ENCODE measurements at places on chromosomes 6 and 20. TPM values are rescaled to one million over a fixed set of nuclear protein-coding genes. Genes with fewer than 3 reads are reported as not detected.

Gene SLC24A3
- total RNA-seq: 1.5 TPM

Gene FAM8A1
- 18.7 TPM for total RNA-seq

Gene RAD21L1
- not detected for total RNA-seq

Gene MOXD1
- 8.9 TPM for total RNA-seq

Gene SLC12A5
- total RNA-seq: 8.8 TPM

Gene SEMG1
- not detected for total RNA-seq

GRCh38 chr6:135525594-135525993 is 28.1 kb upstream of the AHI1 start:
- DNase-seq: no peak

GRCh38 chr6:132041706-132042105 is 90.5 kb upstream of the CCN2 start:
- DNase-seq: no peak

DNA sequence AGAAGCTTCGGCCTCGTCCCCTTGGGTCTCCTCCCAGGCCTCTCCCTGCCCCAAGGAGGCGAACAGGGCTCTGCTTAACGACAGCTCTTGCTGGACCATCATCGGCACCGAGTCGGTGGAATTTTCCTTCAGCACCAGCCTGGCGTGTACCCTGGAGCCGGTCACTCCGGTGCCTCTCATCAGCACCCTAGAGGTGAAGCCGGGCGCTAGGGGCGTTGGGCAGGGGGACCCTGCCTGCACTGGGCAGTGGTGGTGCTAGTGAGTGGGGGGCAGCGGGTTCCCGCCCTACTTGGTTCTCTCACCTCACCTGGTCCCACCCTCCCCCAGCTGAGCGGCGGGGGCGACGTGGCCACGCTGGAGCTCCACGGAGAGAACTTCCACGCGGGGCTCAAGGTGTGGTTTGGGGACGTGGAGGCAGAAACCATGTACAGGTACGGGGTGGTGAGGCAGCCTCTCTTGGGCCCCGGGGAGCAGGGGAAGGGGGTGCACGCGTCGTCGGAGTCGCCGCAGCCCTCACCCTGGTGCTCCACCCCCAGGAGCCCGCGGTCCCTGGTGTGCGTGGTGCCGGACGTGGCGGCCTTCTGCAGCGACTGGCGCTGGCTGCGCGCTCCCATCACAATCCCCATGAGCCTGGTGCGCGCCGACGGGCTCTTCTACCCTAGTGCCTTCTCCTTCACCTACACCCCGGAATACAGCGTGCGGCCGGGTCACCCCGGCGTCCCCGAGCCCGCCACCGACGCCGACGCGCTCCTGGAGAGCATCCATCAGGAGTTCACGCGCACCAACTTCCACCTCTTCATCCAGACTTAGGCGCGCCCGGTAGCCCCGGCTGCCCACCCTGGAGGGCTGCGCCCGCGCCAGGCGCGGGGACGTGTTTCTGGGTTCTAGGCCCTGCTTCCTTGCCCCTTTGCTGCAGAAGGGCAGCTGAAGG is 8.3 kb upstream of the MATN4 start:
- DNase-seq: no peak

Gene OR2H2
- total RNA-seq: not detected

DNA sequence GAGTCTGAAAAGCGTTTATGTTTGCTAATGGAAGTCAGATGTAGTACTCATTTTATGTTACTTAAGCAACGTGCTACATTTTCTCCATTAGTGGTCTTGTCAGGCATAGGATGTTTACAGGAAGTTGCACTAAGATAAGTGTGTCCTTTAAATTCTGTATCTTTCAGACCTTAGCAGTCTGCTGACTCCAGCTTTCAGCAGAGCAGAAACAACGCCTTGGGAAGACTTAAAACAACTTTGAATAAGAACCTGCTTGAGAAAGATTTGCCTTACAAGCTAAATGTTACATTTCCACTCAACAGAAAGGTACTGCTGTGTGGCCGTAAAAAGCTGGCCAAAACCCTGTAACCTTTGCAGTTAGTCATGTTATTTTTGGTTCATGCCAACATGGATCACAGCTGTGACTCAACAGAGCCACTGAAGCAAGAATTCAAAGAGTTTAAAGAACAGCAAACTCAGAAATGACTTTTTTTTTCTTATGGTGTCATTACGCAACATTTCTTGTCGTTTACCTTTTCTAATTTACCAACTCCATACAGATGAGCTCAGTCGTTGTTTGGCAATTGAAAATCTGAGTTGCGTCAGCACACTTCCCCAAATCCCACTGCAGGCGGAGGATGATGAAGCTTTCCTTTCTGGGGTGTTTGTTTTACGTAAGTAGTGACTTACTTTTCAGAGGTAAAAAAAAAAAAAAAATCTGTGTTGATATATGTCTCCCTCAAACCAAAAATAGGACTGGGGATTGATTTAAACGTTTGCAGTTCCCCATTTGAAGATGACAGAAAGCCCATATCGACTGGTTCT is 27.9 kb upstream of the BMP6 start:
- no peak for DNase-seq

- DNase-seq: no peak
Observed at GRCh38 chr6:1716868-1717267, 107.2 kb downstream of the FOXC1 start.

- no peak for DNase-seq
Observed at GRCh38 chr6:15420959-15421438, 175.1 kb downstream of the JARID2 start.

- DNase-seq: no peak
Observed at GRCh38 chr6:75943381-75943780, 129.1 kb downstream of the IMPG1 start.

Gene DUSP15
- total RNA-seq: 13.2 TPM

DNA sequence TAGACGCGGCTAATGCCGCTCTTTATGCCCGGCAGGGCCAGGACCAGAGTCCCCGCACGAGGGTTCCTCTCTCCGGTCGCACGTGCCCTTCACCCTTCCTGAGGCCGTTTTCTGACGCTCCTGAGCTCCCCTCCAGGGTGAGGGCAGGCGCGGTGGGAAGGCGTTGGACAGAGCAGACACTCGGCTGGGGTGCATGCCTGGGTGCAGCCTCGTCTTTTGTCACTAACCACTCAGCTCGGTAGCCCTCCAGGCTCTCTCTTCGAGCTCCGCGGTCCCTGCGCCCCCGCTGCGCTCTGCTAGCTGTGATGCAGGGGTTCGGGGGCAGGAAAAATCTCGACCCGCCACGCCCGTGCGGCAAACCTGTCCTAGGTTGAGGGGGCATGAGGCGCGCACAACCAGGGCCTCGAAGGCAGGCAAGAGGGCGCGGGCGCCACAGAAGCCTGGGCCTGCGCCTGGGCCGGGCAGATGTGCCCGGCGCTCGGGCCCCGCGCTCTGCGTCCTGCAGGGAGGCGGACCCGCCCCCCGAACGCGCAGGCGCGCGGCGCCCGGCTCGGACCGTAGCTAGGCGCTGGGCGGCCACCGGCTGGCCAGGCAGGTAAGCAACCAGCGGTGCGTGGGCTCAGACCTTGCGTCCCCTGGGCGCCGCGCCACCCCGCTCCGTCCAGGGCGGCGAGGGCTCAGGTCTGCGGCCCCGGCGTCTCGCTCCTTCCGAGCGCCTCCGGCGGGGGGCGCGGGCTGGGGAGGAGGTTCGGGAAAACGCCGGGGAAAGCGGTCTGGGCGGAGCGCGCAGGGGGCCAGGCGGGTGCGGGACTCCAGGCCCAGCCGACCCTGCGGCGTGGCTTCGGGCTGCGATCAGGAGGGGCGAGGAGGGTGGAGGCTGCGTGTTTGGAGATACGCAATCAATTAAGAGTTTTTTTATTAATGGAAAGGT is at the start of gene L3MBTL1:
TSS of gene L3MBTL1 (plus strand) at position 548 of the 931 bp plus-strand sequence. CDS start 5,807 bp downstream, outside the sequence.
- DNase-seq: peak; percentile 72

DNA sequence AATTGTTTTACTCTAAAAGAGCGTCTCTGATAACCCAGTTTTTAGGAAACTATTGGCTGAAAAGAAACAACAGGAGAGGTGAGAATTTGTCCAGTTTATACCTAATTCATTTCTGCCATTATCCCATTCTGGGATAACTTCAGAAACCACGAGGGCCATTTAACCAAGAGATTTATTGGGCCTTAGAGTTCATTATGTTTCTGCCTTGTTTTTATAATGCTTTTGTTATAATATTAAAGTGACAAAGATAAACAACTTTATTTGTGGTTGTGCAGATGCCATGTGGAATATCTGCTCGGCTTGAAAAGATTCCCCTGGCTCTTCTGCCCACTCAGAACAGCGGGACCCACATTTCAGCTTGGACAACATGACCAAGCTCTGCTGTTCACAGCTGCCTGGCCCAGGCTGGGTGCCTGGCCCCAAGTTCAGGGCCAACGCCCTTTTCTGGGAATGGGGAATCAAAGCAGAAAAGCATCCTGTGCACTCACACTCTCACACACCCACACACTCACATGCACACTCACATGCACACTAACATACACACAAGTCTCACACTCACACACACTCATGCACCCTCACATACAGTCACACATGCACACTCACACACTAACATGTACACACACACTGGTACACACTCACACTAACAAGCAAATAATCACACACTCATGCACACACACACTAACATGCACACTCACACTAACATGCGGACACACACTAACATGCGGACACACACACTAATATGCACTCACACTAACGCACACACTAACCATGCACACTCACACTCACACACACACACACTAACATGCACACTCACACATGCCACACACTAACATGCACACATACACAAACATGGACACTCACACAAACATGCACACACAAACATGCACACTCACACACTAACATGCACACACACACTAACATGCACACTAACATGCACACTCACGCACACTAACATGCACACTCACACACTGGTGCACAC is 86.7 kb upstream of the NEDD9 start:
- no peak for DNase-seq

- no peak for DNase-seq
Observed at GRCh38 chr6:129754750-129755149, 44.8 kb upstream of the ARHGAP18 start.

DNA sequence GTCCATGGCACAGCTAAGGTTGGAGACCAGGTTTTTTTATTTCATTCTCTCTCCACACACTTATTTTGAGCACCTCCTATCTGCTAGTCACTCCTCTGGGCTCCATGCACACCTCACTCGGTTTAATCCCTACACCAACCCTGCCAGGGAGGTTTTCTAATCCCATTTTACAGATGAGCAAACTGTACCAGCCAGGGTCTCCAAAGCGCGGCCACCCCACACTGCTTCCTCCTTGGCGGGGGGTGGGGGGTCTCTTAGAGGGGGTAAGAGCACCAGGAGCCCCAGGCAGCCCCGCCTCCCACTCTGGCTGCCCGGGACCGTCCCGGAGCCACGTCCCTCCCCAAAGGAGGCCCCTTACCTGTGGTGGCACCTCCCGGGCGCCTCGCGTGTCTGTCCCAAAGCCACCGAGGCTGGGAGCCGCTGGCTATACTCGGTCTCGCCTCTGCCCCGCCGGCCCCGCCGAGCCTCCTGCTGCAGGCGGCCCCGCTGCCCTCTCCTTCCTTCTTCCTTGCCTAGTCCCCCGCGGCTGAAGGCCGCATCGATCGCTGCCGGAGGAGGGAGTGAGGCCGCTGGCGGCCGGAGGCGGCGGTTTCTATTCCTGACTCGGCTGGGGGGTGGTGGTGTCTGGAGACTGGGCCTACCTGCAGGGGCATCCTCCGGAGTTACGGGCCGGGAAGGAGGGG is at the start of gene KCNS1:
TSS of gene KCNS1 (minus strand) at position 565 of the 683 bp plus-strand sequence. CDS start 1,891 bp downstream, outside the sequence.
- peak; percentile 53 for DNase-seq

Gene RAET1E
- total RNA-seq: not detected

Measured in progenitor cell of endocrine pancreas (in vitro differentiated cells).